ENCODE measurements at places on chromosomes 6 and 20.
A peak's percentile ranks its signal among the peaks of the same experiment; 100 is the strongest.

GRCh38 chr6:33766921-33767907 is 20.5 kb upstream of the IP6K3 start:
- DNase-seq, result no peak

DNA sequence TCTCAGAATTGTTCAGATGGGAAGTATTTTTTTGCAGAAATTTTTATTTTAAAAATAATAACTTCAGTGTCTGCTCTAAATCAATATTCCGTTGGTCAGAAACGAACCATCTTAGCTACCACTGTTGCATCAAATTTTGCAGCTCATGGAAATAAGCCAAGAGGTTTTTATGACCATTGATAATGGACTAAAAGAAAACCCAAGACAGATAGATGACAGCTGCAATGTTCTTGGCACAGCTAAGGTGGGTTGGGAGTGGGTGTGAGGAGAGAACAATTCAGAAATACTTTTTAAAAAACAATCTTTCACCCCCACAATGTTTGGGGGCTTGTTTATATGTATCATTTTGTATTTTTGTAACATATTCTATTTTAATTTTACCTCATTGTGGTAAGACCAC is 121.1 kb downstream of the PDE7B start:
- no peak for DNase-seq

DNA sequence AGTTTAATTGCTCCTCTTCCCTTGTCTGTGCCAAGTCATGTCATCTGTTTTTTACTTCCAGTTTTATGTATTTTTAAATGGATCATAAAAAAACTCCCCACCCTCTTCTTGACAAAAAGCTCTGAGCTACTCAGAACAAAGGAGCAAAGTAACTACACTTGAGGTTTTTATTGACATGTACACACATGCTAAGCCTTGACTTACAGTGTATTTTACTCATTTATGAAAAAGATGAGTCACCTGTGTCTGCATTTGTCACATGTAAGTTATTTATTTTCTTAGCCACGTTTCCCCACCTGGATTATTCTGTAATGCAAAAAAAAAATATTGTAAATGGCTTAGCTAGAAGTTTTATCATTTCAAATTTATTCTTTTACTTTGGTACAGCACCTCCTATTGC is 628.8 kb upstream of the SLC35B3 start:
- DNase-seq, result no peak

DNA sequence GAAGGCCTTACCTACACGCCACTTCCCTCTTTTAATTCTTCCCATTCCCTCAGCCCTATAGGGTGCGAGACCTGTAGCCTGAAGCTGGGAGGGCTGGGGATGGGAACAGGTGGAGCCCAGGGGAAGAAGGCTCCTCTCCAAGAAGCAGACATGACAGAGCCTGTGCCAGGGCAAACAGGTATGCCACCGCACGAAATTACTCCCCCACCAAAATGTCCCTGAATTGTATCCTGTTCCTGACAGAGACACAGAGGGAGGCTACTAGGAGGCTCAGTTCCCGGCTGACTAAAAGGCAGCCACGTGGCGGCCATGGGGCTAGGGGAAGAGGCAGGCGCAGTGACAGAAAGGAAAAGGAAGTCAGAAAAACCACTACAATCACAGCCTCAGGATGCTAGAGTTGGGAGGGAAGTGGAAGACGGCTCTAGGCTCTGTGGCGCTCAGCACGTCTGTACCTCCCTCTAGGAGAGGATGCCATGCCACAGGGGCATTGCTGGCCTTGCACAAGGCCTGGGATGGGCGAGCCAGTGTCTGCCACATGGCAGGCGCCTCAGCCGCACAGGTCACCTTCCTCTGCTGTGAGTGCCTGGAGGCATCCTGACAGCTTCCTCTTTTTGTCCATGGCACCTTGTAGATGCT is 27.7 kb downstream of the TFEB start:
- DNase-seq, result peak; percentile 64

GRCh38 chr6:150865406-150866146 is at the start of gene MTHFD1L:
TSS of gene MTHFD1L (plus strand) at chr6:150865702. CDS start at chr6:150865823, 121 bp downstream.
- DNase-seq, result peak; percentile 77

- DNase-seq, result no peak
Observed at GRCh38 chr6:43203718-43204095, 21.7 kb downstream of the CUL9 start.

GRCh38 chr20:48064929-48065328 is 279.6 kb upstream of the SULF2 start:
- DNase-seq, result no peak

- DNase-seq, result no peak
Observed at GRCh38 chr20:24134284-24134683, 145.7 kb upstream of the GGTLC1 start.

- DNase-seq, result no peak
Observed at GRCh38 chr6:69926745-69927144, 60.4 kb downstream of the COL19A1 start.

- no peak for DNase-seq
Observed at GRCh38 chr6:84549917-84550316, 214.5 kb downstream of the TBX18 start.

GRCh38 chr6:75532521-75532920 is 38.9 kb upstream of the FILIP1 start:
- DNase-seq, result no peak

- no peak for DNase-seq
Observed at GRCh38 chr6:305371-306206, 13.3 kb downstream of the DUSP22 start.

DNA sequence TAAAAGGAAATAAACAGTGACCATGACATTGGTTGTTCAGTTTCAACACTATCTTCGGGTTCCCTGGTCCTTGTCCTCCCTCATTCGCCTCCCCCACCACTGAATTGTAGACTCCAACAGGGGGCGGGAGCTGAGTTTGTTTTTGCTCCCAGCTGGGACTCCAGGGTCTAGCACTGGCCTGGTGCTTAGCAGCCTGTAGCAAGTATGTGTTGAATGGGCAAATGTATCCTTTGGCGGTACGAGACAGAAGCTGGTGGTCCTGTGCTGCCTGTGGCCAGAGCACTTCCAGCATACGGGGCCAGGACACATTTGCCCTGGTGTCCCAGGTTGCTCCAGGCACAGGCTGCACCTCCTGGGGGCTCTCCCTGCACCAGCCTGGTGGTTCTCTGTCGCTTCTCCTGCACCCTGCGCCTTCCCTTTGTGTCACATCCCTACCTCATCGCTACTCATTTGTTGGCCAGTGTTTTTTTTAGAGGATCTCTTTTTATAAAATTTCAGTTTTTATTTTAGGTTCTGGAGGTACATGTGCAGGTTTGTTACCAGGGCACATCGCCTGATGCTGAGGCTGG is 40.1 kb downstream of the PHACTR3 start:
- no peak for DNase-seq

GRCh38 chr6:163974322-163974721 is 559.8 kb downstream of the QKI start:
- DNase-seq, result no peak

DNA sequence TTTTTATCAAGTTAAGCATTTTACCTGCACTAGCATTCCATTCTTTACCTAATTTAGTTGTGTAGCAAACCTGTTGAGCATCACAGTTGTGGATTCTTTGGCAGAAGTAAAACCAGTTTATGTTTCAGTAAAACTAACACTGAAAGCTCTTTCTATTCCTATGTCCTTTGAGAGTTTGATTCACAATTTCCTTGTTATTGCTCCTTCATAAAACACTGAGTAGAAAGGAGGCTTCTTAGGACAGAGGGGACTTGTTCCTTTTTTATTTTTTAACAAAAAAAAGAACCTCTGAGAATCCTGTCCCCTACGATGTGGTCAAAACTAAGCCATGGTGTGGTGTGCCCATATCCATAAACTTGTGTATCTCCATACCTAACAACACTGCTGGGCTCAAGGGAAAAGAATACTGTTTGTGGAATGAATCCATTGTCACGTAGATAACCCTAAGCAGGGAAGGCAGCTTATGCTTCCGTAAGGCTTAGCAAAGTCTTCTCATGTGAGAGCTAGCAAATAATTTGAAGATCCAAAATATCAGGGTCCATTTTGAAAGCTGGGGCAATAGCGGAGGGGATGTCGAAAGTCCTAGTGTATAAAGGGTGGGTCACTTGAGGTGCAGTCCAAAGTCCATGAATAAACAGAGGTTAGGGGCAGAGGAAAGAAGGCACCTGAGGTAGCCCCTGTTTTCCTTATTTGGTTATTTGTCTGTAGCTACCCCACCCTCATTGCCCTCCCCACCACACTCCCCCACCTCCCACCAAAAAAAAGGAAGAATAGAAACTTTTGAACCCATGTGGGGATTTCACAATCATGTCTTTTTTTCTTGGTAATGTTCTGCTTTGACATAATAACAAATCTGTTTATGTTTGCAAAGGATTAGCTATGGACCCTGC is 71.0 kb downstream of the PLAGL1 start:
- DNase-seq, result no peak

DNA sequence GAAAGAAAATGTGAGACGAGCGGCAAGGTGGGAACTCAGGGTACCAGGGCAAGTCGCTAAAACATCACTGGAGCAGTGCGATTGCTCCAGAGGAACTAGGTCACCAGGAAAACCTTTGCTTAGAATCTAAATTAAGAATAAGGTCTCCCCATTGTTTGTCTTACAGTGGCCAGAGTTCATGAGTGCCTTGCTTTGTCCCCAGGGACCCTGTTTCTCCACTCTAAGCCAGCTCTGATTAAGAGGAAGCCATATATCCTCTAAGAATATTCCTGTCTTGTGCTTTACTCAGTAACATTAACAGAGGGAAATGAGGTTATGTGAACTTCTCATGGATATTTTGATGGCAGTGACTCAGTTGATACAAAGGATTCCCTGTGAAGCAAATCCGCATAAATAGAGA is 305.8 kb downstream of the CD83 start:
- no peak for DNase-seq

- DNase-seq, result no peak
Observed at GRCh38 chr20:50980071-50980681, 21.6 kb downstream of the MOCS3 start.

DNA sequence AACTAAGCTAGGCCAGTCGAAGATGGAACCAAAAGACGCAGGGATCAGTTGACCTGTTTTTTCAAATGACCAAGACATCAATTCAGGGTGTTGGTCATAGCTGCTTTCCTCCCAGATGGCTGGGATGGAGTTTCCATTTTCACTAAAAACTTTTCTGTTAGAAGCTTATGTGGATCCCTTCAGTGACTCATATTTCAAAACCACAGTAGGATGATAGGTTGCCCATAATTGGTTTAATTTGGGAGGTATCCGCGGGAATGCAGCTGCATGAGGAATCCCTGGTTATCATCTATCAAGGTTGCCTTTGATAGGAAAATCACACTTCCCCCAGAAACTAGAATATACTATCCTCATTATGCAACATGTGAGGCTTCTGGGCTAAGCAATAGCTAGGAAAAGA is 150.9 kb upstream of the MLIP start:
- DNase-seq, result no peak

DNA sequence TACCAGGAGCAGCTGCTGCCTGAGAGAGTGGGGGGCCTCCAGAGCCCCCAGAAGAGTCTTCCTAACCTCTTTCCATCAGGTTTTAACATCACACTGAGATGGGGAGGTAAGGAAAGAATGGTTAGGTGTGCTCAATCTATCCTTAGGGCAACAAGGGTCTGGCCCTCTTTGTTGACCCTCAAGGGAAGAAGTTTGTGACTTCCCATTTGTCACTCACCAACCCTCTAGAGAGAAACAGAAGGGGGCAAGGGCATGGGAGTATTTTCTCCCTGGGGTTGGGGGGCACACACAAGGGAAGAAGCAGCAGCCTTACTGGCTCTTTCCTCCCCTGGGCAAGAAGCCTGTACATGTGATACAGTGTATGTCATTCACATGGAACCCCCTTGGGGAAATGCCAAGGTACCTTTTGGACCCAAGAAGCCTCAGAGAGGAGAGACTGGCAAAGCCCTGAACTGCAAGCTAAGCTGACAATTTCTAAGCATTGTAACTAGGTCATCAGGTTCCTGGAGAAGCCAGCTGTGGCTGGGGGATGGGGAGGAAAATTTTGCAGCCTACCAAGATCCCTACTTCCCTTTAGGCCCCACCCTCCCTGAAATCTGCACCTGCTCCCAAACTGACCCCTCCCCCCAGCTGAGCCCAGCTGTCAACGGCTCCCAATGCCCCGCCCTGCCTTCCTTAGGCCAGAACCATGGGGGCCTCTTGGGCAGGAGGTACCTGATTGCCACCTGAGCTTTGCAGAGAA is 14.5 kb downstream of the BCL2L1 start:
- no peak for DNase-seq

DNA sequence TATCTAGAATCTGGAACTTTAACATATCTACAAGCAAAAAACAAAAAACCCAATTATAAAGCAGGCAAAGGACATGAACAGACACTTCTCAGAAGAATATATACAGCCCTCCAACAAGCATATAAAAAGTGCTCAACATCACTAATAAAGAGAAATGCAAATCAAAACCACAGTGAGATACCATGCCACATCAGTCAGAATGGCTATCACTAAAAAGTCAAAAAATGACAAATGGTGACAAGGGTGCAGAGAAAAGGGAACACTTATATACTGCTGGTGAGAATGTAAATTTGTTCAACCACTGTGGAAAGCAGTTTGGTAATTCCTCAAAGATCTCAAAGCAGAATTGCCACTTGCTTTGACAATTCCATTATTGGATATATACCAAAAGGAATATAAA is 215.0 kb upstream of the EYS start:
- DNase-seq, result no peak

DNA sequence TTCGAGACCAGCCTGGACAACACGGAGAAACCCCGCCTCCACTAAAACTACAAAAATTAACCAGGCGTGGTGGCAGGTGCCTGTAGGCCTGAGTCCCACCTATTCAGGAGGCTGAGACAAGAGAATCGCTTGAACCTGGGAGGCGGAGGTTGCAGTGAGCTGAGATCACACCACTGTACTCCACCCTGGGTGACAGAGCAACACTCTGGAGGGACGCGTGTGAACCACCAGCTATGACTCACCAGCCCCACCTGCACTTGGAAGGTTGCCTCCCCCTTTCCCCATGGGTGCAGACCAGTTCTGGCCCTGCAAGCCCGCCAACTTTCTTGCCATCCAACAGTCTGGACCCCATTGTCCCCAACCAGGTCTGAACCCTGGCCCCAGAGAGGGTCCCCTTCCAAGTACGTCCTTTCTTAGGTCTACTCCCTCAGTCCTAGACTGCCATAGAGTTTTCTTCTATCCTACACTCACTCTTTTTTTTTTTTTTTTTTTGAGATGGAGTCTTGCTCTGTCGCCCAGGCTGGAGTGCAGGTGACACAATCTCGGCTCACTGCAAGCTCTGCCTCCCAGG is 29.2 kb downstream of the ATP9A start:
- DNase-seq, result no peak

Measured in GDM1 (cell line).